Thyroid gland (tissue), 4 donors: ENCODE measurements at places on chromosomes 1 and 21. TPM values are rescaled to one million over a fixed set of nuclear protein-coding genes. Genes with fewer than 3 reads are reported as not detected.
A peak's percentile ranks its signal among the peaks of the same experiment; 100 is the strongest.

DNA sequence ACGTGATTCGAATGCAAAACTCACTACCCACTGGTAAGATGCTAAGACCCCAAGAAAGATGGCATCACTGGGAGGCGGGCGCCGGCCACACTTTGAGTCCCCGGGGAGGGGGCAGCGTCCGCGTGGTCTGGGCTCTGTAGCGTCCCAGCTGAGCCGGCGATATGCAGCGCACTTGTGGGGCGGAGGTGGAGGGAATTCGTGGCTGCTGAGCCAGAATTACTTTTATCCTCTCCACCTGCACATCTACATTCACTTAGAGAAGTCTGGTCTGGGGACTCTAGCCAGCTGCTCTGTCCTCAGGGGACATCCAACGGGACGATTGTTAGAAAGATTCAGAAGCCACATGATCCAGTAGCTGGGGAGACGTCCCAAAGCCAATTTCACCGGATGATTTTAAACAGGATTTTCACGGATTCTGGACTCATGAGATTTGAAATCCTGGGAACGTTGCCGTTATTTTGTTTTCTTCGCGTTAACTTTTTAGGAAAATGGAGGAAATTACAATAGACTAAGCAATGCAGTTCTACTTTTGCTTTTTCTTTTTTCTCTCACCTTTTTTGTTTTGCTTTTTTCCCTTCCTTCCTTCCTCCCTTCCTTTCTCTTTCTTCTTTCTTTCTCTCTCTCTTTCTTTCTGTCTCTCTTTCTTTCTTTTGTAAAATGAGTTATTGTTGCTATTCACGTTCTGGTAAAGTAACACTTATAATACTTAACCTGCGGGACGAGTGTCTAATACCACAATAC lies 1.3 kb downstream of the JAM2 start:
- no peaks in the 10 kb centered on the region for H3K36me3 ChIP-seq
- no peaks in the 10 kb centered on the region for H3K4me1 ChIP-seq
- no peaks in the 10 kb centered on the region for H3K27me3 ChIP-seq
- H3K27ac ChIP-seq: peak overlapping the region; percentile 59

Gene SOX13
- total RNA-seq: 19.6 TPM

GRCh38 chr1:179058487-179059483 lies 23.1 kb upstream of the TOR3A start:
- no peaks in the 10 kb centered on the region for H3K4me1 ChIP-seq
- no peak overlapping the region for H3K4me3 ChIP-seq
- H3K36me3 ChIP-seq: no peaks in the 10 kb centered on the region
- no peak for DNase-seq
- no peak overlapping the region for H3K27ac ChIP-seq
- H3K27me3 ChIP-seq: no peaks in the 10 kb centered on the region

GRCh38 chr21:40569357-40569756 lies 277.6 kb downstream of the DSCAM start:
- no peak overlapping the region for H3K27ac ChIP-seq
- no peak for DNase-seq
- H3K4me1 ChIP-seq: no peaks in the 10 kb centered on the region

Gene APH1A
- total RNA-seq: 114 TPM

DNA sequence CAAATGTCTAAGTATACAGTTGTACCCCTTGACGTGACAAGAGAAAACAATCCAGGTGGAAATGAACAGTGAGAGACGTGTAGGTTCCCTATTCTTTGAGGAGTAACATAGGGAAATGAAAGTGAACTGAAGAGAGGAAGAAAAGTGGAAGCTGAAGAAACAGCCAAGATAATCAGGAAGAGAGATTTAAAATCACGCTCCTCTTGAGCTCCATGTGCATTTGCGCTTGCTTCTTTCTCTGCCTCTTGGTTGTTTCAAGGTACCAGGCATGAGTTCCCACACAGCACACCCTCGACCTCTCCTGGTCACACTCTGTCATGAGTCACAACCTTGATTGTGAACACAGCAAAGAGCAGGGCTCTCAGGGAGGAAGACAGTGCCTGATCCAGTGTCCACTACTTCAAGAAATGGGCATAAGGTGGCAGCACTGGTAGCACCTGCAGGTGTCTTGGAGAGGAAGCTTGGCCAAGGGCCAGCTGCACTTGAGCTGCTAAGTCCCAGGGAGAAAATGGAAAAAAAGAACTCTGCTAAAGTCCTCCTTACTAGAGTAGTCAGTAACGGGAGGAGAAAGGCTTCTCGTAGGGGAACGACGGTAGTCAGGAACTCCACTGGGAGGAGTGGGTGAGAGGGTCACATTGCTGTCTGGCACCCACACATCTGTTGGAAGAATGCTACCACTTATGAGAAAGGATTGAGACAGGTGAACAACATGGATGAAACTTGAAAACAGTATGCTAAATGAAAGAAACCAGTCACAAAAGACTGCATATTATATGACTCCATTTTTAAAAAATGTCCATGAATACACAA lies 18.3 kb upstream of the ARID1A start:
- H3K4me3 ChIP-seq: no peak overlapping the region
- H3K36me3 ChIP-seq: no peaks in the 10 kb centered on the region

GRCh38 chr1:187960125-187960638 lies 1131.4 kb downstream of the PLA2G4A start:
- H3K27ac ChIP-seq: no peak overlapping the region
- no peaks in the 10 kb centered on the region for H3K36me3 ChIP-seq
- no peaks in the 10 kb centered on the region for H3K4me1 ChIP-seq
- no peak for DNase-seq
- H3K4me3 ChIP-seq: no peak overlapping the region

- no peak overlapping the region for H3K4me3 ChIP-seq
- DNase-seq: peak; percentile 74
- H3K4me1 ChIP-seq: no peaks in the 10 kb centered on the region
- no peaks in the 10 kb centered on the region for H3K36me3 ChIP-seq
- no peaks in the 10 kb centered on the region for H3K27me3 ChIP-seq
- H3K27ac ChIP-seq: no peak overlapping the region
Measured at GRCh38 chr1:211951856-211952255, 83.5 kb downstream of the INTS7 start.

- H3K4me3 ChIP-seq: no peak overlapping the region
- no peak overlapping the region for H3K27ac ChIP-seq
- H3K36me3 ChIP-seq: peaks cover 13% of the 10 kb centered on the region
- no peaks in the 10 kb centered on the region for H3K27me3 ChIP-seq
- H3K4me1 ChIP-seq: peaks cover 10% of the 10 kb centered on the region
Measured at GRCh38 chr1:41023279-41023990, 1.9 kb upstream of the SLFNL1 start.

GRCh38 chr1:207510444-207510843 lies 14.5 kb downstream of the CR1 start:
- no peaks in the 10 kb centered on the region for H3K27me3 ChIP-seq
- H3K4me1 ChIP-seq: no peaks in the 10 kb centered on the region
- no peak overlapping the region for H3K4me3 ChIP-seq
- no peak overlapping the region for H3K27ac ChIP-seq
- no peak for DNase-seq

Gene CYP2J2
- total RNA-seq: not detected

- H3K4me1 ChIP-seq: peaks cover 8% of the 10 kb centered on the region
- H3K4me3 ChIP-seq: no peak overlapping the region
- no peaks in the 10 kb centered on the region for H3K27me3 ChIP-seq
- H3K36me3 ChIP-seq: no peaks in the 10 kb centered on the region
Measured at GRCh38 chr1:178137238-178137637, 43.3 kb downstream of the RASAL2 start.

Gene CELA2A
- not detected for total RNA-seq

- H3K4me3 ChIP-seq: no peak overlapping the region
- no peaks in the 10 kb centered on the region for H3K36me3 ChIP-seq
- no peak for DNase-seq
Measured at GRCh38 chr1:16116002-16116401, 39.9 kb downstream of the EPHA2 start.

- no peaks in the 10 kb centered on the region for H3K36me3 ChIP-seq
- peaks cover 26% of the 10 kb centered on the region for H3K4me1 ChIP-seq
- no peak overlapping the region for H3K4me3 ChIP-seq
- no peak for DNase-seq
- no peak overlapping the region for H3K27ac ChIP-seq
Measured at GRCh38 chr1:201771466-201771865, 57.5 kb upstream of the IPO9 start.

Gene SLC25A34
- 1.5 TPM for total RNA-seq

GRCh38 chr1:16442265-16442664 lies 1.7 kb downstream of the NECAP2 start:
- no peak overlapping the region for H3K27ac ChIP-seq
- DNase-seq: no peak
- no peak overlapping the region for H3K4me3 ChIP-seq
- no peaks in the 10 kb centered on the region for H3K27me3 ChIP-seq
- peaks cover 7% of the 10 kb centered on the region for H3K4me1 ChIP-seq
- H3K36me3 ChIP-seq: peaks cover 8% of the 10 kb centered on the region

DNA sequence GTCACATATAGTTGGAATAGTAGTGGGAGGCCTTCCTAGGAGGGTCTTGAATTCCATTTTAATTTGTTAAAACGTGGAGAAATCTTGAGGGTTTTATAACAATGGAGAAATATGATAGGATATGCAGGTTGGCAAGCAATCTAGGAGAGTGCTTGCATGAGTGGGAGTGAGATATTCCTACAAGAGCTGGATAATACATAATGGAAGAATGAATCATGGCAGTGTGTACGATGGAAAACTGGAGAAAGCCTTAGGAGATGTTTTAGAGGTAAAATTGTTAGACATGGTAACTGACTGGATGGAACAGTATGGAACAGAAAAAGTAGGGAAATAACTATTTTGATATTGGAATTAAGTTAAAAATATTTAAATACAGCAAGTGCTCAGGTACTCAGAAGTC lies 352.4 kb downstream of the PTBP2 start:
- H3K36me3 ChIP-seq: no peaks in the 10 kb centered on the region
- H3K27ac ChIP-seq: no peak overlapping the region
- no peak for DNase-seq
- no peaks in the 10 kb centered on the region for H3K4me1 ChIP-seq

DNA sequence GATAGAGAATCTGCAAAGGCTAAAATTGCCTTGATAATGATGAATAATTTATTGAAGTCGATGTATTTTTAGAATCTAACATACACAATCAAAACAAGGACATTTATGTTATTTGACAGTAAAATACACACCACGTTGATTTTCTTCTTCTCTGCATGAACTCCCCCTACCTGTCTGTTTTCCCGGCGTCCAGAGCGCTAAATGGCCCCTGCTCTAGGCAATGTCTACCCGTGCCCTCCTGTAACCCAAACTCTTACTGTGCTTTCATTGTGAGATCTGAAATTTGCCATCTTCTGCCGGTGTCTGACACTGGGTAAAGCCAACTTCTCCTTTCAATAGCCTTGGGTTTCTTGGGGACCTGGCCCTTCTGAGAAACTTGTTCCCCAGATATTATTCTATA lies 6.7 kb upstream of the OR11L1 start:
- peak; percentile 64 for DNase-seq
- H3K27ac ChIP-seq: peak overlapping the region; percentile 82
- no peaks in the 10 kb centered on the region for H3K27me3 ChIP-seq
- H3K4me3 ChIP-seq: no peak overlapping the region

Gene ITLN2
- total RNA-seq: not detected

DNA sequence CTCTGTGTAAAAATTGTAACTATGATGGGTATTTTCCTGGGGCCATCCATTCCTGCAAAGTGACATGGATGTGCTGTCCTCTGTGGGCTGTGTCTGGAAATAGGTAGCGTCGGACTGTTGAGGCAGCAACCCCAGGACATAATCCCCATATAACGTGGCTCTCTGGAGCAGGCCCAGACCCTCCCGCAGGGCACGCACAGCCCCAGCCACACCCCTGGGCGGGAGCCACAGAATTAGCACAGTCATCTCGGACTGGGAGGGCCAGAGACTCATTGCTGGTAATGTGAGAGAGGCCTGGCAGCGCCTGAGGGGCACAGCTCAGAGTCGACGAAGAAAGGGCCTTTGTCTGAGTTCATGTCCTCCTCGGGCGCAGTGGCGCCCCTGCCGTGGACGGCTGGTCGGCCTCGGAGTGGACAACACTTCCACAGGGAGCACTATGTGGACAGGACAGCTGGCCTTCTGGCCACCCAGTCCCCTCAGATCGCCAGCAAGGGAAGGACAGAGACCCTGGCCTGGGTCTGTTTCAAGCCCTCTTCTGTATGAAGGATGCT lies 20.1 kb downstream of the SIM2 start:
- DNase-seq: no peak
- H3K27ac ChIP-seq: no peak overlapping the region
- peaks cover 4% of the 10 kb centered on the region for H3K27me3 ChIP-seq

GRCh38 chr1:110718452-110718851 lies 43.7 kb upstream of the KCNA3 start:
- H3K36me3 ChIP-seq: no peaks in the 10 kb centered on the region
- H3K4me3 ChIP-seq: no peak overlapping the region
